Esophagus squamous epithelium (tissue), 5 donors: ENCODE measurements at places on chromosomes 16 and 17.

DNA sequence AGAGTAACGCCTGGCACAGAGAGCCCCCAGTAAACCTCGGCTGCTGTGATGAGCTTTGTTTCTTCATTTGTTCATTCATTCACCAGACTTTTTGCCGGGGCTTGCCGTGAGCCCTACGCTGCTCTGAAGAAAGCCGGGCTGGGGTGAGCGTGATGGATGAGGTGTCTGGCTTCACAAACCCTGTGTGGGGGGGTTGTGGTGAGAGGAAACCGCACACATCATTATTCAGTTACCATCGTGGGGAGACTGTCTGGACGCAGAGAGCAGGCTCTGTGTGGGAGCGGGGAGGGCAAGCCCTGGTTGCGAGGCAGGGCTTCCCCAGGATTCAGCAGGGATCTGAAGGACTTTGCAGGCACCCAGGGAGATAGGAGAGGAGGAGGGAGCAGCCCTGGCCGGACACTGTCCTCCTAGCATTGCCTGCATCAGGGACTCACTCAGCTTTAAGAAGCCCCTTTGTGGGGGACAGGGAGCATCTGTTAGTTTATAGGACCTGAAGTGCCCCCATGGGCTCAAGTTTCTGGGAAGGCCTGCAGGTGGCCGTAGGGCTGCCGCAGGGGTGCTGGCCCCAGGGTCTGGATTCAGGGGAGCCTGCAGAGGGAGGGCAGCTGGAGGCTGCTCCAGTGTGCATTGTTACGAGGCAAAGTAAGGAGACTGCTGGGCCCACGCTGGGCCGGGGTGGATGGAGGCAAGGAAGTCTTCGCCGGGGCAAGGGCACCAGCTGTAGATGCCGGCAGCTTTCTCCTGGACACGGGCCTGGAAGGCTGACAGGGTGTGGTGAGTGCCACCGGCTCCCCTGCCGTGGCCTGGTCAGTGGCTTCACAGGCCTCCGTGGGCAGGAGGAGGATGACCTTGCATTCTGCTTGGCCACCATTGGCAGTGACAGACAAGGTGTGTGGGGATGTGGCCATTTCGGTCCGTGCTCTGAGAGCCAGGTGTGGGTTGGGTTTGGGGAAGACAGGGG, 334.5 kb downstream of the SEC14L1 start:
- no peak for DNase-seq

DNA sequence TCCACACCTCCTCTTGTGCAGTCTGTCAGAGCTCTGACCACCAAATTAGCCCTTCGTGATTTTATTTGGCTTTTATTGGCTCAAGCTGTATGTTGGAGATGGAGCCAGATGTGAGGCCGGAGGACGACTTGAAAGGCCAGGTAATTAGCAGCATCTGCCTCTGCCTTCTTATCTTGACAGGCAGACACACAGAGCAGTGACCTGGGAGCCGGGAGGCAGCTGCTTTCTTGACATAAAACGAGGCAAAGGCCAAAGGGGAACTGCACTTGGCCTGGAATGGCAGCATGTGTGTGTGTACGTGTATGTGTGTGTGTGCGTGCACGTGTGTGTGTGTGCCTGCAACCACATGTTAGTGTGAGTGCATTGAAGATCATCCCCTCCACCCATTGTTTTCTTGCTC, 56.9 kb upstream of the BRD7 start:
- DNase-seq = no peak

GRCh38 chr17:17537311-17538099, 41.3 kb upstream of the RASD1 start:
- DNase-seq = no peak

DNA sequence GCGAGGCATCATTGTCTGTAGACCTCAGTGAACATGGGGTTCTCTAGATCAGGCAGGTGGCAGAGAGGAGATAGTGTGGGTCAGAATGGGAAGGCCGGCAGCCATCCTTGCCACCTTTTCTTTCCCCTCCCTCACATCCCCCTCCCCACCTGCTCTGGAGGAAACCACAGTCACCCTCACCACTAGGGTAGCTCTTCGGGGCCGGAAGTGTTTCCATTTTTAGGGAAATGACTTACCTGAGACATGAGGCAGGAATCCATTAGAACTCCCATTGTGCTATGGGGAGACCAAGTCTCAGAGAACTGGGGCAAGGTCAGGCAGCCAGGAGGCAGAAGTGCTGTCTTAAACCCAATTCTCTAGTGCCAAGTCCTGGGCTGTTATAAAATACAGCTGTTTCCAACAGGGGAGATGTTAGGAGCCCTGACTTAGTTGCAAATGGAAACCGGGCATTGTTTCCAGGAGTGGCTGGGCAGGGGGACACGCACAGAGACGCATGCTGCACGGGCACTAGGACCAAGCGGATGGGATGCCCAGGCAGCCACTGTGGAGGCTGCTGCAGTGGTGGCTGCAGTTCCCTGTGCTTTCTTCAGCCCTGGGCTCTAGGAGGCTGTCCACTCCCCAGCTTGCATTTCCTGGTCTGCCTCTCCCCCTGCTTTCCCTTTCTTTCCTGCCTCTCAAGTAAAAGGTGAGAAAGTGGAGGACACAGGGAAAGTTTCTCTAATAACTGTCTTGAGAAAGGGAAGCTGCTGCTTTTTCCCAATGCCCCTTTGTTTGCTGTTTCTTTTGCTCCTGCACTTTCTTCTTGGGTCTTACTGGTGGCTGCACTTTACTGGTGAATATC, 2.8 kb downstream of the HAS3 start:
- no peak for DNase-seq

GRCh38 chr16:14292051-14292825, 221.1 kb downstream of the MRTFB start:
- DNase-seq = no peak

DNA sequence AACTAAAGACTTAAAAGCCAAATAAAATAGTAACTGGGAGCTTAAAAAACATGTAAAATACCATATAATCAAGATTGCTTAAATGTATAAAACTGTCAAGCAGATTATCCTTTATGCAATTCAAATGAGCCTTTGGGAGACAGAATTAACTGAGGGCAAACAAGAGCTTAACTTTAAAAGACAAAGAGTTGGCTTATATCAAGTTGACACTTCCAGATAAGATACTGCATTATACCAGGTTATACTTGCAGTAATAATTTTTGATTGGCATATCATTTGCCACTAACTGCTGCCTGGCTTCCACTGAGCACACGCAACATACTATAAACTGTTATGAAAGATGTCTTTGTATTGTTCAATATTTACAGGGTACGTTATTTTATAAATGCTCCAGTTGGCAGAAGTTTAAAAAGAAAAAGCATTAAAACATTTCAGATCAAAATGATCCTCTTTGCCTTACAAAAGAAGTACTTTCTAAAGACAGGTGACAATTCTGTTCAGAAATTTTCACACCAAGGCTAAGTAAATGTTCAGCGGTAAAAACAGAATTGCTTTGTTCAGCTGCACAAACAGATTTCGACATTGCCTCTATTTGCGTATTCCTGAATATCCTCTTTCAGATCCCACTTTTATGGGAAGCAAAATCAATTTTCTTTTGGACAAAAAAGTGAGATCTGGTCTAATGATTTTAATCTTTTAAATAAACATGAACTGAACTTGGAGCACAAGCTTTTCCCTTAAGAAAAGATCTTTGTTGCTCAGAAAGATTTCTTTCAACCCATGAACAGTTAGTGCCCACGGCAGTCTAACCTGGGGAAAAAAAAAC, 50.7 kb downstream of the TOX3 start:
- no peak for DNase-seq

- DNase-seq = no peak
These were observed 61.3 kb downstream of the HLF start for GRCh38 chr17:55326030-55326429.

DNA sequence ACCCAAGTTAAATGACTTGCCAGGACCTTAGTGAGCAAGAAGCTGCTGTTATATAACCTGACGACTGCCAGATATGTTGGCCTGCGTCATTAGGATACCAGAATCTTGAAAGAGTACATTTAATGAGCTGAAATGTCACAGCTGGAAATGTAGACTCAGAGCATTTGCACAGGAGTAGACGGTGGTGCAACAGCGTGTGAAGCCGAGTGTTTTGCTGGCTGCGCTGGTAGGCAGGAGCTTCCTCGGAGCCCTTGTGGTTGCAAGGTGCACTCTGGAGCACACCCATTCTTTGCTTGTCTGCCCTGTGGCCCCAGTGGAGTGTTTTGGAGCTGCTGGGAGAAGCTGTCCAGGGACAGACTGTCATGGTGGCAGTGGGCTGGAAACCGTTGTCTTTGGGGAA, 79.3 kb downstream of the BANP start:
- no peak for DNase-seq

DNA sequence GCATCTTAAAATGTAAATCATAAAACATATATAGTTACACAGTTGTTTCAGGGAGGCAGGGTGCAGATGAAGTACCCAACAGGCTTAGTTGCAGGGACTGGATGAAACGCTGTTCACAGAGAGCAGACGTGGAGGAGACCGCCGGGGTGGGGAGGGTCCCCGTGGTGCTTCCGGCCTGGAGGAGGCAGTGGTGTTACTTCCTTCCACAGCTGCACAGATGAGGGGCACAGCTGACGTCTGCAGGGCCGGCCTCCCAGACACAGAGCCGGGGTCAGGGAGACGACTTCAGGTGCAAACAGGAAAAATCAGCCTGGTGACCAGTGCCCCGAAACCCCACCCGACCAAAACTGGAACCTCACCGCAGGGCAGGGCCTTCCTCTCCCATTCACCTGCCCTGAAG, 17.1 kb downstream of the SPIRE2 start:
- DNase-seq = no peak

GRCh38 chr16:66026211-66026610, 340.3 kb upstream of the CDH5 start:
- no peak for DNase-seq

DNA sequence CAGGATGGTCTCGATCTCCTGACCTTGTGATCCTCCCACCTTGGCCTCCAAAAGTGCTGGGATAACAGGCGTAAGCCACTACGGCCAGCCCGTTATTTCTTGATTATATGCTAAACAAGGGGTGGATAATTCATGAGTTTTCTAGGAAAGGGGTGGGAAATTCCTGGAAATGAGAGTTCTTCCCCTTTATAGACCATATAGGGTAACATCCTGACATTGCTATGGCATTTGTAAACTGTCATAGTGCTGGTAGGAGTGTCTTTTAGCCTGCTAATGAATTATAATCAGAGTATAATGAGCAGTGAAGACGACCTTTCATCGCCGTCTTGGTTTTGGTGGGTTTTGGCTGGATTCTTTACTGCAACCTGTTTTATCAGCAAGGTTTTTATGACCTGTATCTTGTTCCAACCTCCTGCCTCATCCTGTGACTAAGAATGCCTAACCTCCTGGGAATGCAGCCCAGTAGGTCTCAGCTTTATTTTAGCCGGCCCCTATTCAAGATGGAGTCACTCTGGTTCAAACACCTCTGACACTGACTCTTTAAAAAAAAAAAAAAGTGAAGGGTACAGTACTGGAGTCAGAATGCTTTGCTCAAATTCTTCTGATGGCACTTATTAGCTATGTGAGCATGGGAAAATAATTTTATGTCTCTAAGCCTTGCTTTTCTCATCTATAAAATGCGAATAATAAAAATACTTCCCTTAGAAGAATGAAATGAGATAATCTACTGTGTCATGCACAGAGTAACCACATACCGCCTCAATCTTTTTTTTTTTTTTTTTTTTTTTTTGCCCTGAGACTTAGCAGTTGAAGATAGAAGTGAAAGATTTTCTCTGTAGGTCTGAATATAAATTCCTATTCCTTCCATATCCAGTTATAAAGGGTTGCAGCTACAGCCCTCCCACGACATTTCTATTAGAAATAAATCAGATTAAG, 5.1 kb upstream of the CALCOCO2 start:
- no peak for DNase-seq

DNA sequence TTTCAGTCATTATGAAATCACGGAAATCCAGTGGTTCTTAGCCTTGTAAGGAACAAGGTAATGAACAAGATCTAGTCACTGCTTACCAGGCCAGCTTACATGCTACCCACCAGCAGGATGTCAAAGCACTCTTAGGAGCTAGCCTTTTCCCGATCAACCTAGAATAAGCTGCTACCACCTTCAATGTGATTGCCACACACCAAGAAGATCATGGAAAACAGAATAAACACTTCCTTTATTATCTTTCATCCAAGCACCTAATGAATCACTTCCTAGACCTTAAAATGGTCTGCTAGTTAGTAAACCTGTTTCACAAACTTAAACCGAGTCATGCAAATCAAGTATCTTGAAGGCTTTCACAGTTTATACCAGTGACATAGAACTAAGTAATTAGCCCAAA, 5.0 kb downstream of the BBS2 start:
- DNase-seq = no peak

GRCh38 chr17:73481676-73482075, 162.6 kb downstream of the SDK2 start:
- no peak for DNase-seq

DNA sequence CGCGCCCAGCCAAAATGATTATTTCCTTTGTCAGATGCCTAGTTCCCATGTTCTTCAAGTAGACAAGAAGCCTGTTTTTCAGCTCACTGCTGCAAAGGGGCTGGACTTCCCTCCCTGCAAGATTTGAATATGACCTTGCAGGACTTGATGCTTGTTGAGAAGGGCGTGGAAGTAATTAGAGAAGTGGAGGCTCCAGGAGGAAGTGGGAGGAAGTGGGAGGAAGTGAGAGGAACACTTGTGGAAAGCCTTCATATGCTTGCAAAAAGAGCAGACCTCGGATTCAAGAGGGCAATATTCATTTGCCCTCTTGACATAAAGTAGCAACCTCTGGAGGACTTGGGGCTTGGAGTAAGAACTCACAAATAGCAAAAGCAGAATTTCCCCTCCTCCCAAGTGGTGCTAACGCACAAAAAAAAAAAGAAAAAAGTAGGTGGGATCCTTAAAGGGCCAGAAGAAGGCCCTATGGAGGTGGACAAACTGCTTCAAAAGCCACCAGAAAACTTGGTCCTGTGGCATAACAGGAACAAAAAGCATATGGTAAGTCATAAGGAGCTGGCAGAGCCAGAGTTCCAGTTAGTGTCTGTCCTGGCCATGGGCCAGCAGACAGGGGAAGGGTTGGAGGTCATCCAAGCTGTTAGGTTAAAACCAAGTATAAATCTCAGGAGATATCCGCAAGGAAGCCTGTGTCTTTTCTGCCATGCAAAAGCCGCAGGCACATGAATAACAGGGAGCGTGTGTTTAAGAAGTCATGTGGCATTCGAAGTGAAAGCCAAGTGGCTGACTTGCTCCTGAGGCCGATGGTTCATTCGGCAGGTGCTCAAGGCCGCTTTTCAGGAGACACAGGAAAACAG, 20.6 kb upstream of the PRKAR1A start:
- no peak for DNase-seq

DNA sequence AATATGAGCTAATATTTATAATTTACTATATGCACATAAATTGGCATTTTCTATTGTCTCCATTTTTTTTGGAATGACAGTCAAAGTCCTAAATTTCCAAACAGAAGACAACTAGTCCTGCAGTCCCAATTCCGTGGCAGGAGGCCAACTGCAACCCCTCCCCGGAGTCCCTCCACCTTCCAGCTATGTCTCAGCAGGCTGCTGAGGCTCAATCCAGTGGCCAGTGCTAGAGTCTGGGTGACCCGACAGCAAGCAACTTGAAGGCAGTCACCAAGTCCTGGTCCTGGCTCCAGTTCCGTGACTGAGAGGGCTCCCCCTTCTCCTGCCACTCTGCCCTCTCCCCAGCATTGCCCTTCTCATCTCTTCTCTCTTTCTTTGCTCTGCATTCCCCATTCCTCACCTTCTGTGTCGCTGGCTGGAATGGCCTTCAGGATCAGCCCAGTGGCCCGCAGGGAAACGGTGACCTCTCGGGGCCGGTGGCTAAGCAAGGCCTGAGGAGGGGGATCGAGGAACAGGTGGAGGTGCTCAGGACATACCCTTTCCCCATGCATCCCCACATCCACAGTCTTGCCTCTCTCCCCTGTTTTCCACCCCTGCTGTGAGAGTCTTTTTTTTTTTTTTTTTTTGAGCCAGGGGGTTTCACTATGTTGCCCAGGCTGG, 22.4 kb upstream of the MFSD6L start:
- no peak for DNase-seq
